ENCODE measurements at places on chromosomes 2 and 18. TPM values are rescaled to one million over a fixed set of nuclear protein-coding genes. Genes with fewer than 3 reads are reported as not detected.

DNA sequence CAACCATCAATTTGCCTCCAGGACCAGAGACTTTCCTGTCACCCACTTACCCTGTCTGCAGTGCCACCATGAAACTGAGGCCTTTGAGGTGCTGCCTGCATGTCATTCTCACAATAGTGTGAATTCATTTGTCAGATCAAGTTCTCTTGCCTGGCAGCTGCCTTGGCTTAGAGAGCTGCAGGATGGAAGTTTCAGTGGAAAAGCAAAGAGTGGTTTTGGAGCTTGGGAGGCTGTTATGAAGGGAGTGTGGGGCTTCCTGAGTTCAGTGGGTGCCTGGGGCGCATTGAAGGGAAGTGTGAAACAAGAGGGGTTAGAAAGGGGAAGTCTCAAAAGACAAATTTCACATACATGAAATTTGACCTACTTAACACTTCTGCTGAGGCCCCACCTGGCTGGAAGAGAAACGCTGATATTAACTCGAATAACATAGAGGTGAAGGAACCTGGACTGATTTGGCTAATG is 7.9 kb upstream of the LBH start:
- no peak for DNase-seq

Gene CREG2
- total RNA-seq: not detected

Gene PTCD3
- 86.1 TPM for total RNA-seq

Gene MEIS1
- 4.2 TPM for total RNA-seq

Gene PID1
- 2.1 TPM for total RNA-seq

GRCh38 chr2:173359231-173359630 is 4.6 kb downstream of the CDCA7 start:
- no peak for DNase-seq

Gene BABAM2
- total RNA-seq: 24.6 TPM

Gene CD226
- total RNA-seq: 0.39 TPM

GRCh38 chr2:108988796-108989713 is at the start of gene EDAR:
Gene EDAR (minus strand): TSS chr2:108989220. CDS start chr2:108931014, 58,206 bp downstream.
- no peak for DNase-seq

Gene ICOS
- not detected for total RNA-seq

Gene FAM110C
- not detected for total RNA-seq

GRCh38 chr2:189498205-189498604 is 56.9 kb downstream of the WDR75 start:
- no peak for DNase-seq

DNA sequence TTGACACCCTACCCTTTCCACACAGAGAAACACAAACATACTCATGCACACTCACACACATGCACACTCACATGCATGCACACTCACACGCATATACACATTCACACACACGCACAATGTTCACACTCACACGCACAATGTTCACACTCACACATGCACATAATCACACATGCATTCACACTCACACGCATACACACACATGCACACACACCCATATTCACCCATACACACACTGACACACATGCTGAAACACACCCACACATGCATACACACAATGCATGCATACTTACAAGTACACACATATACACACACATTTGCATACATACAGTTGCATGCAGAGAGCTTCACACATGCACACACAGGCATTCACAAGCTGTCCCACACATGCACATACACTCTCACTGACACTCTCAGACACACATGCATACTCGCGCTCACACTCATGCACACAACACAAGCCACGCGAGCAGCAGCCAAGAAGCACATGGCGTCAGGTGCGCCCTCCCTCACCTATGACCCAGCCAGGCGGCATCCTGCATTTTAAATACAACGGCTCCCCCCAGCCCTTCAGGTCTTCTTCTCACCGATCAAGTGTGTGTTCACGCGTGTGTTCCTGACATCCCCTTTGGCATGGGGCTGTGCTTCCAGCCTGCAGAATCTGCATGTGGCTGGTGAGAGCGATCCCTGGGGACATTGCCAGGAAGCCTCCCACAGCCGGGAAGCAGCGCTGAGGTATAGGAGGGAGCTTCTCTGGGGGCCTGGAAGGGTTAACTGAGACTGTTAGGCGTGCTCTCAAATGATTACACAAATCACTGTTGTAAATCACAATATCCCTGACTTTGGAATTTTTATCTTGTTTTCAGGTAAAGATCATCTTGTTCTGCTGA is 195.1 kb downstream of the RTP5 start:
- no peak for DNase-seq

DNA sequence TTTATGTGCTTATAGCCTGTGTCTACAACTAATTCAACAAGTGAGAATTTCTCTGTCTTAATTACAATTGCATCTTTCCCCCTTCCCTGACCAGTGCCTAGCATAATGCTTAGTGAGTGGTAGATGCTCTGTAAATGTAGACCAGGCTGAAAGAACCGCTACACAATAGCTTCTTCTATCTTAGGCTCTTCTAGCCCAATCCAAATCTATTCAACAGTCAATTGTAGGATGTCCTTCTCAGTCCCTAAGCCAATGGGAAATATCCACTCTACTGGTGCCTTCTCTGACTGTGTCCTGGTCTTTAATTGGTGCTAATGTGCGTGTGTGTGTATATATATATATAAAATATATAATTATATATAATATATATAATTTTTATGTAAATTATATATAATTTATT is 34.1 kb upstream of the GCC2 start:
- DNase-seq: no peak

Gene GPR55
- total RNA-seq: 2.6 TPM

DNA sequence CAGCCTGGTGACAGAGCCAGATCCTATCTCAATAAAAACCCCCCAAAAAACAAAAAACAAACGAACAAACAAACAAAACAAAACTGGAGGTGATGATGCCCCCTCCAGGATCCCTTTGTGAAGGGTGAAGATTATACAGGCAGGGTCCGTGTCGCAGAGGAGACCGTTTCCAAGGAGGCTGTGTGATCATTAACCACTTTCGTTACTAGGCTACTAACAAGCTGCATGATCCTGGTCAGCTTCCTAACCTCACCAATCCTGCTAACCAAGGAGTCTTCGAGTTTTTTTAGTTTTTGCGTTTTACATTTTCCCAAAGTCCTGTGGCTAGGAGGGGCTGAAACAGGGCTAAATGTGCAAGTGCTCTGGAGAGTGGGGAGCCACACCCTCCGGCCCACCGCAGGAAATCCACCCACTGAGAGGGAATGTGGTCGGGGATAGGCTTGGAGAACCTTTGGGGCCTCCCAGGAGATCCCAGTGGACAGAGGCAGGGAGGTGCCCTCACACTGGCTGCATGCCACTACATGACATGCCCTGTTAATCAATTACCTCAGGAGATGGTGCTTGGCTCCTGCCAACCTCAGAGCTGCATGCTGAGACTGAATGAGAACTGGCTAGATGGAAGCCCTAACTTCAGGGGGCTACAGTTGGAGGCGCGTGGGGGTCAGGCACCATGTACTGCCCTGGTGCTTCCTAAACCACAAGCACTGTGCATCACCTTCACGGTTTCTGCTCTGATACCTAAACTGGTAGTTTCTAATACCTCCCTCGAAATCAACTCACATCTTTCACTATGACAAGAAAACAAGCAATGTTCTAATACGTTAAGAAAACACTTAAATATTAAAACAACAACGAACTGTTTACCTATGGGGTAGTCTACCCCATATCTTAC is 67.5 kb upstream of the RGPD5 start:
- peak; percentile 25 for DNase-seq

- no peak for DNase-seq
Observed at GRCh38 chr18:41809652-41810051, 145.4 kb upstream of the PIK3C3 start.

GRCh38 chr2:61670591-61671501 is 132.7 kb upstream of the XPO1 start:
- DNase-seq: peak; percentile 36

Gene ACOXL
- not detected for total RNA-seq

Gene AGAP1
- total RNA-seq: 15.4 TPM

Gene BCL2
- 4.2 TPM for total RNA-seq

DNA sequence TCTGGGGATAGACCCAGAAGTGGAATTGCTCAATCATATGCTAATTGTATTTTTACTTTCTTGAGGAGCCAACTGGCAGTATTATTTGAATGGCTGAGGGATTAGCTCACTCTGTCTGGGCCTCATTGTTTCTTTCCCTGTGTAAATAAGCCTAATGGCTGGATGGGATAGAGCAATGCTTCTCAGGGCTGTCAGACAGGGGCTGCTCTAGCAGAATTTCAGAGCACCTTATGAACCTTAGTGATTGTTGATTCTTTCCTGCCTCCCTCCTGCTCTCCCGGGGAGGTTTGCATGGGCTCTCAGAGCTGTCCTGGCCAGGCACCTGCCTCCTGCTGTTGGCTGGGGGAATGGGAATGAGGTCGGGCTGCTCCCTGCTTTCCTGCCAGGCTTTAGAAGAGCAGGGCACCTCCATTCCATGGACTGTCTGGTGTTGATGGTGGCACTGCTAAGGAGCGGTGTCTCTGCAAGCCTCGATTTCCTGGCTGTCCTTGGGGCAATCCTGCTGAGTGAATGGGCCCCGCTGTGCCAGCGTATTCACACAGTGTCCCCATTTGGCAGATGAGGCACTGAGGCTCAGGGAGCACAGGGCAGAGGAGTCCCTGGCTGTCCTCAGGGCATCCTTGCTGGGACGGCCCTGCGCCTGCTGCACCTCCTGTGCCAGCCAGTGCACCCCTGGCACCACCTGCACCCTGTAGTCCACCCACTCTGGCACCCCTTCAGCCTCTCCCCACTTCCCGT is 468.2 kb upstream of the HS6ST1 start:
- DNase-seq: peak; percentile 3

DNA sequence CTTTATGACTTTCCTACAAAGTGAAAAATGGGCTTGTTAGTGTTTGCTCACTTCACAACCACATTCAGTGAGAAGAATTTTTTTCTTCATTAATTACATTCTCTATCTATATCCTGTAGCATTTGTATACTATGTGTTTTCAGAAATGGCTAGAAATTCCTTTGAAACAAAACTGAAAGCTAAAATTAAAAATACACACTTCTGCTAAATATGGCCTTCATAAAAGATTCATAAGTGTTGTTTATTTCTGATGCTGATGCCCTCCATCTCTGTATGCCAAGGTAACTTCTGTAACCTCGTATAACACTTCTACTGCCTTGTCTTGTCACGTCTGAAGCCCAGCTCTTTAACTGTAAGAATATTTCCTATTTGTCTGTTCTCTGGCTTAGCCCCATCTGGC is 59.8 kb downstream of the PMAIP1 start:
- no peak for DNase-seq

Gene DOCK10
- 32.6 TPM for total RNA-seq

Gene C2orf80
- not detected for total RNA-seq

Gene CRYGD
- total RNA-seq: not detected

GRCh38 chr18:3384664-3385563 is 65.1 kb upstream of the TGIF1 start:
- DNase-seq: no peak

Gene SDC1
- total RNA-seq: 117 TPM

- no peak for DNase-seq
Observed at GRCh38 chr2:216791303-216791702, 68.6 kb downstream of the TNP1 start.

DNA sequence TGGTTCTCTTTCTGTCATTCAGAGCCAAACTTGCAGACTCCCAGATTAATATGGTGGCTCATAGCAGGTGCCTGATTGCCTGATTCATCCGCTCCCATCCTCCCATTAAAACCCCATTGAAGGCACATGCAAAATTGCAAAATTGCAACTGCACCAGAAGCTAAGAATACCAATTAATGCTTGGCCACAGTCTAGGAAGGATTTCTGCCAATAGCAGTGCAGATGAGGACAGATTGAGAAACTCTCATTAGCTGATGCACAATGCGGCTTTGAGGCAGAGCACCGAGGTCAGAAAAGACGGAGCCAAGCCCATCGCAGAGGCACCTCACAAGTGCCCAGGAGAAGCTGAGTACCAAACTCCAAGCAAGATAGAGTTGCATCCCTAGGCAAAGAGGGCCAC is 172.8 kb downstream of the ARL4C start:
- DNase-seq: no peak

Gene C2orf15
- total RNA-seq: not detected

DNA sequence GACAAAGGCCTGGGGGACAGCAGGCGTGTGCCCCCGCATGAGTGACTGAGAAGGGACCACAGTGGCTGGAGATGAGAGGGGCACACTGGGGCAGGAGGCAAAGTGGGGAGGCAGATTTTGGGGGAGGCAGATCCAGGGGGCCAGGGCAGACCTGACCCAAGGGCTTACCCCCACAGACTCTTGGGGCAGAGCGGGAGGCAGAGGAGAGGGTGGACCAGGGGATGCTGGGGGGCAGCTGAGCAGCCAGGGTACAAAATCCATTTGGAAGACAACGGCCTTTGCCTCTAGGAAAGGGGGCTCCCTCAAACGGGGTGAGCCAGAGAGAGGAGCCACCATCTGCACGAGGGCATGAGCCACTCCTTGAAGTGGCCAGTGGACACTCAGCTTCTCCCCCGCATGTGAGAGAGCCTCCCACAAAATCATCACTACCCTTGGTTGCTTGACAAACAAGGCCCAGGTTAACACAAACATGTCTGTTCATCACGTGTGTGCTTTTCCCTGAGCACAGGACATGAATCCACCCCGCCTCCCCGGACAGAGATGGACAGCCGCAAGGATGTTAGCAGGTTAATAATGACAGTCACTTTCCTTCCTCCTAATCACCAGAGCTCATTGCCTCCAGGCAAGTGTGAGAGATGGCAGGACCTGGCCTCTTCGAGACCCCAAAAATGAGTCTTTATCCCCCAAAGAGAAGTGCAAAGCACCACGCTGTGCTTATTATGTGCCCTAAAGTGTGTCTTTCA is 72.0 kb upstream of the RAB6C start:
- no peak for DNase-seq

- DNase-seq: no peak
Observed at GRCh38 chr2:8850845-8851487, 13.6 kb upstream of the KIDINS220 start.

GRCh38 chr2:64230540-64230939 is 86.3 kb upstream of the PELI1 start:
- no peak for DNase-seq

Gene MGAT5
- 30.4 TPM for total RNA-seq

Gene MOGAT1
- total RNA-seq: not detected

Gene PAIP2B
- 0.34 TPM for total RNA-seq

DNA sequence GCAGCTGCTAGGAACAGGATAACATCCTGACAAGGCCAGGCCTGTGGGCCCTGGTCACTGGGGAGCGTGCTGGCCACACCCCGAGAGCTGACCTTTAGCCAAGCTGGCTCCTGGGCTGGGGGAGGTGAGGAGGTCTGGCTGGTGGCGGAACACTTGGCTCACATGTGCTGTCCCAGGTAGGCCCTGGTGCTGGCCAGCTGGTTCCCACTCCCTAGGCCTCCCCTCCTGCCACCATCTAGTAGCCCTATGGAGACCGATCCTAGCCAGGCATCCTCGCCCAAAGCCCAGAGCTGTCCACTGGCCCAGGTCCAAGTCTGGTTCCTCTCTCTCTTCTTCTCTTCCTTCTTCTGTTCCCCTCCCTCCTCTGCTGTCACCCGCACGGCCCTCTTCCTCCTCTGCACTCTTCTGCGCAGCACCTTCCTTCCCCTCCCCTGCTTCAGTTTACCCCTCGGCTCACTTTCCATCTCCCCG is 52.4 kb downstream of the TNS1 start:
- no peak for DNase-seq

Measured in SJSA1 (cell line).